Trophoblast cell (in vitro differentiated cells and primary cell): ENCODE measurements at places on chromosomes 5 and 9.

DNA sequence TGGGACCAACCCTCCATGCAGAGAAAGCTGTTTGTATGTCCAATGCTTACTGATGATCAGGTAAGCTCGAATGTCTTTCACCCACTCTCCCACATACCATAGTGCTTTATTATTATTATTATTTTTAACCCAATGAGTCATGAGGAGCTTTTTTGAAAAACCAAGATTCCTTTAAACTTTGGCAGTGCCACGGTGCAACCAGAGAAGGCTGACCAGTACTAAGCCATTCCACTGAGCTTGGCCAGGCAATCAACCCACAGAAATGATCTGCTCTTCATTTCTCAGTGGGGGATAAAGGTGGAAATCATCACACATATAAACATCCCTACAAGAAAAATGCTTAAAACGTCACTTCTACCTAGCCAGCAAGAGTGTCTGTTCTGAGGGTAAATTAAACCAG, 35.5 kb downstream of the JAKMIP2 start:
- no peak for DNase-seq

GRCh38 chr9:8224381-8224801, 424.8 kb upstream of the DMAC1 start:
- DNase-seq = no peak

DNA sequence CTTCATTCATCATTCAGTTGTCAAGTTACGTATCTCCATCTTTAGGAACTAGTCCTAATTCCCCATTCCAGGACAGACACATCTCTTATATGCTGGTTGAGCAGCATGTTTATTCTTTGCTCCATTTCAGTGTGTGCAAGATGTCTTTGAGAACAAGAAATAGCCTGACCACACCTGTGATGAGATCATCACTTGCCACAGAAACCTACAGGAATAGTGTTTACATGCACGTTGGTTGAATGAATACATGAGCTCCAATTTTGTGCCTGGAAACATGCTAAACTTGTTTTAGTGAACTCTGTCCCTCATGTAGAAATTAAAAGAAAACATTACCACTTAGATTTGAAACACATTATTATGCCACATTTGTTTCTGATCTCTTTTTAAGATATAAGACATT, 489.1 kb downstream of the CDH18 start:
- no peak for DNase-seq

GRCh38 chr9:32704343-32704742, 68.9 kb upstream of the TAF1L start:
- no peak for DNase-seq
